Lower lobe of right lung (tissue), 2 donors: ENCODE measurements at places on chromosomes 6 and 20. TPM values are rescaled to one million over a fixed set of nuclear protein-coding genes. Genes with fewer than 3 reads are reported as not detected.

ARFGAP1 gene
- total RNA-seq: 66.2 TPM

REM1 gene
- 2.3 TPM for total RNA-seq

HLA-DQB1 gene
- total RNA-seq: 132 TPM

OR2J3 gene
- not detected for total RNA-seq

- no peak overlapping the region for H3K27ac ChIP-seq
- H3K27me3 ChIP-seq: no peaks in the 10 kb centered on the region
- H3K4me3 ChIP-seq: no peak overlapping the region
- DNase-seq: no peak
- H3K36me3 ChIP-seq: no peaks in the 10 kb centered on the region
- H3K4me1 ChIP-seq: no peaks in the 10 kb centered on the region
These were observed 14.0 kb downstream of the ZC2HC1B start for GRCh38 chr6:143878272-143878760.

GRCh38 chr6:154861825-154862224 is 128.6 kb downstream of the SCAF8 start:
- no peak overlapping the region for H3K27ac ChIP-seq
- H3K36me3 ChIP-seq: peaks cover 6% of the 10 kb centered on the region

- H3K4me1 ChIP-seq: peaks cover 46% of the 10 kb centered on the region
- no peaks in the 10 kb centered on the region for H3K36me3 ChIP-seq
- no peaks in the 10 kb centered on the region for H3K27me3 ChIP-seq
- peak overlapping the region; percentile 91 for H3K4me3 ChIP-seq
These were observed 1.3 kb downstream of the MAN1A1 start for GRCh38 chr6:119348096-119348747.

DNA sequence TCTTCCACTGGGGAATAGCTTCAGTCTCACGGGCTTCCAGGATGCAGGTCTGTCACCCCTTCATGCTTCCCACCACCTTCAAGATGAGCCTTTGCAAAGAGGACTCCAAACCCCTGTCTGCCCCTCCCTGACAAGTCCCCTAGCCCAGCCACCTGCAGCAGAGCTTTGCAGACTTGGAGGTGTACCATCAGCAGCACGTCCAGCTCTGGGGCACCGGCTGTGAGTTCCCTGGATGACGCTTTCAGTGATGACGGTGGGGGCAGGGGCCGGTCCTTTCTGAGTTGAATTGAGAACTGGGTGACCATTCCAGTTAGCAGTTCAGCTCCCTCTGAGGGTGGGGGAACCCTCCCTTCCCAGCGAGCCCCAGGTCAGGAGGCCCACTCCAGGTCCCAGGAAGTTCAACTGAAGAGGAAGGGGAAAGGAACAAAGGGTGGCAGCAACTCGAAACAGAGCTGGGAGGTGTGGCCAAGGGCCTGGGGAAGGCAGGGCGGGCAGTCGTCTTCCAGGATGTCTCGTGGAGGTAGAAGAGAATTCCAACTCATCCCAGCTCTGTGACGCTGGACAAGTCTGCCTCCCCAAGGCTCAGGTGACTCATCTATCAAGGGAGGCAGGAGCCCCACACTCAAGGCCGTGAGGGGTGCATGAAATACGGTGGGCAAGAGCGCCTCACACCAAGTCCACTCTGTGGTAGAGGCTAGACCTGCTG is 86.0 kb downstream of the PTPN1 start:
- no peak for DNase-seq
- H3K4me1 ChIP-seq: peaks cover 28% of the 10 kb centered on the region
- no peak overlapping the region for H3K4me3 ChIP-seq
- no peak overlapping the region for H3K27ac ChIP-seq
